Bronchial epithelial cell (primary cell): ENCODE measurements at places on chromosomes 5 and 9.
A peak's percentile ranks its signal among the peaks of the same experiment; 100 is the strongest.

- DNase-seq: no peak
Observed at GRCh38 chr5:179974946-179975712, 67.4 kb upstream of the TBC1D9B start.

- no peak for DNase-seq
Observed at GRCh38 chr5:131180407-131180806, 9.7 kb downstream of the LYRM7 start.

- no peak for DNase-seq
Observed at GRCh38 chr9:38422555-38423260, 1.5 kb downstream of the IGFBPL1 start.

GRCh38 chr9:78191931-78192330, 43.9 kb upstream of the CEP78 start:
- DNase-seq: no peak

GRCh38 chr5:88556406-88556805, 287.8 kb upstream of the TMEM161B start:
- DNase-seq: no peak

- DNase-seq: no peak
Observed at GRCh38 chr5:167720676-167721260, 570.7 kb upstream of the WWC1 start.

GRCh38 chr5:86861512-86861911, 243.8 kb downstream of the COX7C start:
- DNase-seq: no peak

DNA sequence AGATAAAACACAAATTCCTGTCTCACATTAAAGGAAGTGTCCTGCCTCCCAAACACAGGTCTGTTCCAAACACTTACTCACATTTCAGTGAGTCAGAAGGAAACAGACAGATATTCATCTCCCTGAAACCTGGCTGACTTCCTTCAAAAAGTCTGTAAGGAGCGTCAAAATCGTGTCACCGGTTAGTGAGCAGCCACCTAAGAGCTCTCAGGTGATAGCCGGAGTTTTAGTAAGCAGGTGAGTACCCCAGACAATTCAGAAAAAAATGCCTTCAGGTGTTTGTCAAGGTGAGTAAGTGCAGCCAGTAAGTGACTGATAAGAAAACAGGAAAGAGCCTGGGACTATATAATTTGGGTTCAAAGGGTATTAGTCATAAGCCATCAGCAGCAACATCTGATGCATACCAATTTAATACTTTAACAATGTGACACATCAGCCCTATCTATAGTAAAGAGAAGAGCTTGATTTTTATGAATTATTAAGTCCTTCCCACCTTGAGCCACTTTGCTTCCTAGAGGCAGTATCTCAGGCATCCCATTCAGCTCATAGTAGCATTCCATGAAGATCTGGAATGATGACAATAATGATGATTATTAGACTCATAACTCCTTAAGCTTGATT, 1.3 kb upstream of the ITGA2 start:
- peak; percentile 99 for DNase-seq

GRCh38 chr5:180804129-180804618, 1.6 kb upstream of the MGAT1 start:
- no peak for DNase-seq

DNA sequence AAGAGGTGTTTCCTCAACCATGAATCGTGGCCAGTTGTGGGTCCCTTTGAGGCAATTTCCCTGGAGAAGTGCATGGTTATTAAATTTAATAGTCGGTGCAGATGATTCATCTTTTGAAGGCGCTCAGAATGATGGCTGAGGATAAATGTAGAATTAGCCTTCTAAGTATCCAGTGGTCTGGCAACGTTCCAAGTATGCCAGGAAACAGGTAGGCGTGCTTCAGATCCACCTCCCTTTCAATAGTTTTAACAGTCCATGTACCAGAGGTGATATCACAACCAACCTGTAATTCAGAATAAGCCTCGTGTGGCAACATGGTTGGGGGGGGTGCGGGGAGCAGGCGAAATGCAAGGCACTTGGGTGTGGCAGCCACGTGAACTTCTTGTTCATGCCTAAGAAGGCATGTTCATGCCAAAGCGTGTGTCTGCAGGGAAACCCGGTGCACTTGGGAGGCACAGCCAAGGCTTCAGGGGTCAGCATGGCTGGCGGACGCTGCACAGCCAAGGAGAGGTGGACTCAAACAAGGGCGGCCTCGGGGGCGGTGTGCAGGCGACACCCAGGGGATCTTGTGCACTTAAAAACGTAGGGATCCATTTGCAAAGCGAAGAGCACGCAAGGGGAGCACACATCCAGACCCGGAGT, 5.2 kb upstream of the NKD2 start:
- DNase-seq: peak; percentile 97

DNA sequence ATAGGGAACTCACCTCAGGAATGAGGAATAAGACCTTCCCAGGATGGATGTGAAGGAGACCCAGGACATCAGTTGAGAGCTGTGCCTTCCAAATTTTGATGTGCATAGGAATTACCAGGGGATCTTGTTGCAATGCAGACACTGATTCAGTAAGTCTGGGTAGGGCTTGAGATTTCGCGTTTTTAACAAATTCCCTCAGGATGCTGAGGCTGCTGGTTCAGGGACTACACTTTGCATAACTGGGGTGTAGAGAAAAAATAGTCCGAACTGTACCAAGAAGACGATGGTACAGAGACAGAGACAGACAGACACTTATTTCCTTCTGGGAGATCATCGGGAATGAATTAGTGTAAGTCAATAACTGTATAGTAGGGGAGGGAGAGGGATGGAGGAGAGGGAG, 82.3 kb upstream of the FREM1 start:
- DNase-seq: no peak

DNA sequence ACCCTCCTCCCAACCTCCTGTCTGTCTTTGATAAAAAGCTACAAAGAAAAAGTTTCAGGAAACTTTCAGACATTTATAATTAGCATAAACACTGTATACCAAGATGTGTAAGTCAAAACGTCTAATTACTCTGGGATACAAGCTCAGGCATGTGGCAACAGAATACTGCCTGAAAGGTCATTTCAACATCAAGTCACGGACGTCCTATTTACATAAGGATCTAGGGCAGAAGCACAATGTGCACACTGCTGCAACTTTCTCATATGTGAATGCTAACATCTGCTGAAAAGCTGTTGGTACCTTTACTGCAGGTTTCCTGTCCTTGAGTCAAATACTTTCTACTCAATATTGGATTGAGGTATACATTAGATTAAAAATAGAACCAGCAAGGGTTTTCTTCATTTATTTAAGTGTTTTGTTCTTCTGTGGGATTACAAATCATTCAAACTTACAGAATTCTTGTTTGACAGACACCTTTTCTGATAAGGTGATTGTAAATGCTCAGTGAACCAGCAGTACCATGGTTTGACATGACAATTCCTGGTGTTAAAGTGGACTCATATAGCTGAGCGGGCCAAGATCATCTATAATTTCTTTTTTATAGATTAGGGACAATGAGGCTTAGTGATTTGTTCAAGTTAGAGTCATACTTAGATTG, 36.8 kb downstream of the ELL2 start:
- peak; percentile 96 for DNase-seq

GRCh38 chr5:132090107-132090506, 16.5 kb downstream of the CSF2 start:
- DNase-seq: peak; percentile 90

GRCh38 chr5:125326150-125326510, 579.7 kb upstream of the ZNF608 start:
- DNase-seq: peak; percentile 76

DNA sequence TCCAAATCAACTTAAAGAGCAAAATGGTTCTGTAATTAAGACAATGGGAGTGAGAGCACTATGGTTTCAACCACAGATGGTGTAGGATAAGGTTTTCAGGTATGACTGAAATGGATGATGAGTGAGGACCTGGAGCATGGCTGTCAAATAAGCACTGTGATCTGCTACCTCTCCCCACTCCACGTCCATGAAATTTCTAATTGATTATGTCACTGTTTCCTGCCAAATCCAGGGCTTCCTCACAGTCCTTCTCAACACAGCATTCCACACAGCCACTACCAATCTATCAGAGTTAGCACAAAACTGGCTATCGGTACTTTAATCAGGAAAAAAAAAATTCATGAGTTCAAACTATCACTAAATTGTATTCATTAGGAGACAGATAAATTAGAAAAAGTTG, 420.4 kb upstream of the WWC1 start:
- no peak for DNase-seq

DNA sequence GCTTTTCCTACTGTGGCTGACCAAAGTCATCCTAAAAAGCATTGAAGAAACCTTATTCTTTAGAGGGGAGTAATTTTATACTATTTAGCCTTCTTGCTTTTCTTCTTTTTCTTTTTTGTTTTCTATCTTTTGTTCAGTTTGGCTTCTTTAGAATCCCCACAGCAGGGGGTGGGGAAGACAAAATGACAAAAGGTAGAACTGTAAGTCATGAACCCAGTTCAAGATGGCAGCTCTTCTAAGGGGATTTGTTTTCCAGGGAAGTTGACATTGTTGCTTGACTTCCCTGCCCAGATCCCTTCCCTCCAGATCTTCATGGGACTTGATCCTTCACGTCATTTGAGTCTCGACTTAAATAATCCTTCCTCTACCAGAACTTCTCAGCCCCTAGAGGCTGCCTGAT, 692.4 kb upstream of the DMAC1 start:
- no peak for DNase-seq

GRCh38 chr5:43891112-43891511, 288.1 kb downstream of the NNT start:
- no peak for DNase-seq

GRCh38 chr5:93601802-93602155, 18.8 kb downstream of the NR2F1 start:
- DNase-seq: no peak

GRCh38 chr5:149413477-149414210, 34.6 kb upstream of the IL17B start:
- no peak for DNase-seq

DNA sequence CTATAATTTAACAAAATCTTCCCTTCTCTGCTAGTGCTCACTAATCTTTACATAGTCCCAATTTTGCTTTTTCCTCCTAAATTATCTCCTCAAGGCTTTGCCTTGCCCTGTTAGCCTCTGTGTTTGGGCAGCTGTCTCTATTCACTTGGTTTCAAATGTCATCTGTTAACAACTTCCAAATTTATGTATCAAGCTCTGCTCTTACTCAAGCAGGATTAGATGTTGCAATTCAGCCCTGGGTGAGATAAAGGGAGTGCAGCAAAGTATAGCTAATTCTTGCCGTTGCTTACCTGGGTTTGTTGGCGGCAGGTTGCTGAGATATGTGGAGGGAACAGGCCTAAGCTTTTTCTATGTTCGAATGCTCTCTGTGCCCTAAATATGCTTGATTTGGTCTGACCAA, 483.8 kb downstream of the DMAC1 start:
- no peak for DNase-seq

DNA sequence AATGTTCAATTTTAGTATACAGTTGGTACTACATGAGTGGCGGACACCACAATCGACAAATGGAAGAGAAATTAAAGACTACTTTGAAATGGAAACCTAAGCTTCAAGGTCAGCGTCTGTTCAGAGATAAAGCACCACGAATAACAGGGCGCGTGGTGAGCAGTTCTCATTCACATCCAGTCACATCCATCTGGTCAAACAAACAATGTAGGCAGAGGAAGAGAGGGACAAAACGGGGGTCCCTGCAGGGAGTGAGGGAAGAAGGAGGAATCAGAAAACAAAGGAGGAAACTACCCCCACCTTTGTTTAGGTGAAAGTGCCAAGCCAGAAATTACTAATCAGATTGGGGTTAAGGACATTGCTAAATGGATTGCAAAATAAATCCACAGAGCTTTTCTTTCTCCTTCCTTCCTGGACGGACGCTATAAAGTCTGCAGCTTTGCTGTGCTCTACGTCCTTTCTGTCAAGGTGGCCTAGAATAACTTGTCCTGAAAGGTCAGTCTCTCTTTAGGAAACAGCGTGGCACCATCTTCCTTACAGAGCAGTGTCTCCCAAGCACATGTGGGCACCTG, 138.6 kb downstream of the ENTREP1 start:
- no peak for DNase-seq

DNA sequence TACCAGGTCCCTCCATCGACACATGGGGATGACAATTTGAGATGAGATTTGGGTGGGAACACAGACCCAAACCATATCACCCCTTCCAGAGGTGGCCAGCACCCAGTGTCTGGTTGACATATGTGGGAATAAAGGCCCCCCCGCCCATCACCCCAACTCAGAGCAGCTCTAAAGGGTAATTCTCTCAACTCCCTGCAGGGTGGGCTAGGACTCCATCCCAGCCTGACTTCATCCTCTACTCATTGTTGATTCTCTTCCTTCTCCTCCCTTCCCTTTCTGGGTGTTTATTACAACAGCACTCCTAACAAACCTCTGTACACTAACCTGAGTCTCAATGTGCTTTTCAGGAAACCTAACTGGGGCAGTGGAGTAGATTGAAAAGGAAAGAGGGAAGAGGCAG, 339.9 kb downstream of the ACTL7B start:
- DNase-seq: no peak

DNA sequence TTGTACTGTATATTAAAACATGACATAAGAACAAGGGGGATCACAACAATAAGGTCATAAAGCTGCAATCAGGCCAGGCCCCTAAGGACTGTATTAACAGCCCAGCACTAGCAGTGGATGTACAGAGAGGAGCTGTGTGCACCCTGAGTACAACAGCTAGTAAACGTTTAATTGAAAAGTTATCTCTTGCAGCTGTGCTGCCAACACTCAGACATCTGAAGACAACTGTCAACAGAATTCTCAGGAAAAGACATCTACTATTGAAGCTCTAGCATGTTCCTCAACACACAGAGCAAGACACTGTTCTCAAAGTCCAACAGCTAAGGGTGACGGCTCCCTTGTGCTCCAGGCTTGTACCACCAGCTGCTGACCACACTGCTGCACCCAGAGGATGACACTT, 199.6 kb downstream of the DCP2 start:
- no peak for DNase-seq

GRCh38 chr5:111954516-111955395, 197.8 kb upstream of the NREP start:
- peak; percentile 21 for DNase-seq

DNA sequence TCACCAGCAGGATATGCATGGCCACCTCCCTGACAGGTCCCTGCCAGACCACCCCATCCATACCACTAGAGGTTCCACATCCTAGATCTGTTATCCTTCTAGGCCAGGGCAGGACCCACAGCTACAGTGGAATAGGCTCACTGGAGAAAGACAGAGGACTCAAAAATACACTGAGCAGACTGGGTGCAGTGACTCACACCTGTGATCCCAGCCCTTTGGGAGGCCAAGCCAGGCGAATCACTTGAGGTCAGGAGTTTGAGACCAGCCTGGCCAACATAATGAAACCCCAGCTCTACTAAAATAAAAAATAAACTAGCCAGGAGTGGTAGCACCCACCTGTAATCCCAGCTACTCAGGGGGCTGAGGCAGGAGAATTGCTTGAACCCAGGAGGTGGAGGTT, 56.5 kb upstream of the TESK1 start:
- DNase-seq: no peak

DNA sequence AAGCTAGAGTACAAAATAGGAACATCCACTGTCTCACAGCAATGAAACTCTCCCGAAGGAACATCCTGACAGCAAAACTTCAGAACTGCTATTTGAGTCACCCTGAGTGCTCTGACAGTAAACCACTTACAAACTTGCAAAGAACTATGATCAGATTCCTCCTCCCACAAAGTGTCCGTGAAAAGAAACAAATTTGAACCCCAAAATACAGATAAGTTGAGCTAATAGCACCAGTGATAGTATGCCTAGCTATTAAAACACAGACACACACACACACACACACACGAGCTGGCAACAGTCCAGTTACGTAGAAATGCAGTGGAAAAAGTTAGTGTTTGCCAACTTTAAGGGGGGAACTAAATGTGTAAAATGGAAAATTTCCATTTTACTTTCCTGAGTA, 3.1 kb upstream of the GLIS3 start:
- no peak for DNase-seq

GRCh38 chr5:132419502-132420468, 50.3 kb downstream of the SLC22A5 start:
- DNase-seq: peak; percentile 49
